ENCODE measurements at places on chromosomes 4 and X.
A peak's percentile ranks its signal among the peaks of the same experiment; 100 is the strongest.

DNA sequence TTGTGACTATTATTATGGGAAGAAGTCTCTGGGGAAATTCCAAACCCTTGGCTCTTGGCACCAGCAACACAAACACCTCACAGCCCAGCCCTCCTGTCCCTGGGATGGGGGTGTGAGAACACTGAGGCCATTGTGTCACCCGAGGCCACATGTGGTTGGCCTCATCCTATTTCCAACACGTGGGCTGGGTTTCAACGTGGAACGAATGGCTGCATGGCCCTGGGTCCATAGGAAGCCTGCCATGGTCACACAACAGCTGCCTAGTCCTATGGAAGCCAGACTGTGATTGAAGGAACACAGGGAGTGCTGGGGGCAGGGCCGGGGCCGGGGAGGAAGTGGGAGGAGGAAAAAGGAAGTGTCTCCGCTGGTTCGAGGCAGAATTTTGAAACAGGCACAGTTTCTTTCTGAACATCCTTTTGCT, 10.0 kb downstream of the CLCN4 start:
- DNase-seq, result no peak

DNA sequence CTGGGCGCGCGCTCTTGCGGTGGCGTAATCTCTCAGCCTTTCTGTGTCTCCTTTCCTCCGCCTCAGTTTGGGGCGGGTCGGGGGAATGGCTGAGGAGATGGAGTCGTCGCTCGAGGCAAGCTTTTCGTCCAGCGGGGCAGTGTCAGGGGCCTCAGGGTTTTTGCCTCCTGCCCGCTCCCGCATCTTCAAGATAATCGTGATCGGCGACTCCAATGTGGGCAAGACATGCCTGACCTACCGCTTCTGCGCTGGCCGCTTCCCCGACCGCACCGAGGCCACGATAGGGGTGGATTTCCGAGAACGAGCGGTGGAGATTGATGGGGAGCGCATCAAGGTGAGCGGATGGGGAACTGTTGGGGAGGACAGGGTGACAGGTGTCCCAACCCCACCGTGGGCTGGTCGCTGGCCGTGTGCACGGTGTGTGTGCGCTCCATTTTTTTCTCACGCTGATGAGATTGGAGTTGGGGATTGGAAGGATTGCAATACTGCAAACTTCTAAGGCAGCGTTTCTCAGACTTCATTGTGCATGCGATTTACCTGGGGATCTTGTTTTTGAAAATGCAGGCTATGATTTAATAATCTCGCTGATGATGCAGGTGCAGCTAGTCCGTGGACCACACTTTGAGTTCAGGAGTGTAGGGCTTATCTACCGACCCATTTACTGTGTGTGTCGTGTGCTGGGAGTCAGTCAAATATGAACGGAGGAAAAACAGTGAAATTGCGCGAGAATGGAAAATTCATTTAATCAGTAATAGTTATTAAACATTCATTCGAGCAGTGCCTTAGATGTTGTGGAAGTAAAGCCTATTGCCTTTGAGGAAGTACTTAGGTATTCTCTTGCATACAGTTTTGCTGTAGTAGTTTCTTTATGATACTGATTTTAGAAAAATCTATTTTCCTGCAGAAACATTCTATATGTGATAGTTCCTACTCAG, at the start of gene RAB33B:
RAB33B (plus strand) TSS at position 11 of the 935 bp plus-strand sequence; CDS start at position 86, 75 bp downstream.
- DNase-seq, result no peak

DNA sequence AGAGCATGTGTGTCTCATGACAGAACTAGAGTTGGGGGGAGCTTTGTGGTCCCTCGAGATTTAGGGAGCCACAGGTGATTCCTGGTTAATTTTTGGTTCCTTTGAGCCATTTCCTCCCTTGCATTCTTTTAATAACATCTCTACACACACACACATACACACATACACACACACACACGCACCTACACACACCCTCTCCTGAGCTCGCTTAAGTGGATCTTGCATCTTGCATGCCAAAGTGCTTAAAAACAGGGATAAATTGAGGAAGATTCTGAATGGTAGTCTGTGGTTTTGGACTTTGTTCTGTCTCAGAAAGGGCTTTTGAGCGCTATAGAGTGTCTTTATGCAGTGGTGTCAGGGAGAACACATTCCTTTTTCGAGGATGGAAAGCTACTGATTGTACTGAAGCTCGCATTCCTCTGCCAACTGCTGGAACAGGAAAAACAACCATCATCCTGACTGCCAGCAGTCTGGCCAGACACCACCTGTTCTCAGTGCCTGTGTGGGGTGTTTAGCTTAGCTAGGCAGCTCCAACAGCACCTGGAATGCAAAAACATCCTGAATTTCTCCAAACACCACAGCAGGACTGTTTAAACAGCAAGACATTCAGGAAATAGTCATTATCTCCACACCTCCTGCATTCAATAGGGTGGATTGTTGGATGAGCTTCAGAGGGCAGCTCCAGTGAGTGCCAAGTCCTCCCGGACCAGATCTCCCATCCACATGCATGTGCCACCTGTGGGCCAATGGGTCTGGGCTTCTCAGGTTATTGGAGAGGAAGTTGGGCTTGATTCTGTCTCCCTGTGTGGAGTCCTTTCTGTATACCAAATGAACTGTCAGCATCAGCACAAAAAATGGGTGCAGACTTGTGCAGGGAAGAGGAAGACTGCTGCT, 21.9 kb upstream of the IGFBP7 start:
- DNase-seq, result no peak

- DNase-seq, result no peak
Measured at GRCh38 chr4:1026115-1026514, 14.7 kb downstream of the FGFRL1 start.

- DNase-seq, result no peak
Measured at GRCh38 chr4:40515398-40516293, 114.0 kb downstream of the RBM47 start.

DNA sequence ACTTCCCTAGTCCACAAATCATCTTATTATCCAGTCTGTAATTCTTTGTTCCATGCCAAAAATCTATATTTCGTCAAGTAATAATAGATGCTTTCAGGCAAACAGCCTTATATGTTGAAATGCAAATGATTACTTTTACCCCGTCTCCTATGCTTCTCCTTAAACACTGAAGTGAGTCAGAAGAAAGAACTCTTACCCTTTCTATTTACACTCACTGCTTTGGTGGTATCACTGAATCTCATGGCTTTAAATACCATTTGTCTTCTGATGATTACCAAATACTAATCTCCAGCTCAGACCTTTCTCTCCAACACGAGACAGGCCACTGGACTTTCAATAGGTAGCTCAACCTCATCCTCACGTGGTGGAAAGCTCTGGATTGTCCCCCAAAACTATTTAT, 558.1 kb downstream of the IL1RAPL1 start:
- no peak for DNase-seq

DNA sequence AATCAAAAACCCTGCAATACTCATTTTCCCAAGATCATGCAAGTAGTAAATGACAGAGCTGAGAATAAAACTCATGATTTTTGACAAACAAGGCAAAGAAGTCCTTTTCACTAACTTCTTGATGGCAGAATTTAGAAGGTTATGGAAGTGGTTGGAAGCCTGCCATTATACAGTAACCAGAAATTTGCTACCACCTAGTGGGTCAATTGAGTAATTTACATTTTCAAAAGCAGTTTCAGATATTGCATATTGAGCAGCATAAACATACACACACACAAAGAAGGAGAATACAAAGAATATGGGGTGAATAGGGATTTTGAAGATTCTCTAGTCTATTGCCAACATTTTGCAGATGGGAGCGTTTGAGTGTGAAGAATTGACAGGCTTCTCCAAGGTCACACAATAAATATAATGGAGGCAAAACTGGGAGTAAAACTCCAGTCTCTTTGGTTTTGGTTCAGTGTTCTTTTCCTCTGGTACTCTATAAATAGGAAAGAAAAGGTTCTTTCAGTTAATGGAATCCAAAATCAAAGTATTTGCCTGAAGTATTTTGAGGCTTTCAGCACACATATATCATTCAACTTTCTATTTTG, 70.2 kb downstream of the GC start:
- peak; percentile 10 for DNase-seq

DNA sequence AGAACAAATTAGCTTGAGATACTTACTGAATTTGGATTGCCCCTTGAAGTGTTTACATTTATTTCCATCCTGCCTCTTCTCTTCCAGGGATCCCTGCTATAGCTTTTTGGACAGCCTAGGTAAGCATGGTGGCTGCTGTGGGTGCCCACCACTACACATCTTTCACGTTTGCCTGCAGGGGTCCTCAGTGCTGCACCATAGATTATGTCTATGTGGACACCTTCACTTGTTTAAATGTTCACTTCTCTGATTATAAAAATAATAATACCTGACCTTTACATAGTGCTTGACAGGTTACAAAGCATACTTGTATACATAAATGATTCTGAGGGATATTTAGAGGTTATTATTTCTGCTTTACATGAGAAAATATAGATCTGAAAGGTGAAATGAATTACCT, 67.9 kb upstream of the SLC4A4 start:
- no peak for DNase-seq

DNA sequence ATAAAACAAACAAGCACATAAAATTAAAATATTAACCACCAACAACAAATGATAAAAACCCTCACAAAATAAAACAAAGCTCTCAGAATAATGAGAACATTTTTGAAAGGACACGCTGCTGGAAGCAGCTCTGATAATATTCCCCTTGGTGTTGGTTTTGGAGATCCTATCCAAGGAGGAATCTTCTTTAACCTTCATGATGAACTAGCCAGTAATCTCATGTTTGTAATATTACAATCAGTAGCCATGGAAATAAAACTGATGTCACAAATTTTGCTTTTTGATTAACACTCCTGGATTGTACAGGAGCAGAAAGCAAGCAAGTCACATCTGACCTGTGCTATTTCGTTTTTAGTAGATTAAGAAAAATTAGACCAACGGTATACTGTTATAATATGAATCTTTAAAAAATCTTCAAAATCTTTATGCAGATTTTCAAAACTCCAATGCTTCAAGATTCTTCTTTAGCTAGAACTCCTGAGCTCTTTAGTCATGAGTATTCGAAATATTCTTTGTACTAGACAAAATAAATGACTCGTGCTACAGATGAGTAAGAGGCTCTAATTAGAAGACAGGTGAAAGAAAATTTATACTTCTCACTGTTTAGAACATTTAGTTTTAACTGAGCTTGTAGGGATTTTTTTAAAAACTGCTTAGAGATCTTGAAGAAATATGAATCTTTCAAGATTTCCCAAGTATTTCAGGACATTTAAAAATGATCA, 154.1 kb downstream of the RASL11B start:
- no peak for DNase-seq

- DNase-seq, result no peak
Measured at GRCh38 chr4:54902271-54902670, 223.1 kb downstream of the KDR start.

GRCh38 chrX:1542994-1543725, 6.2 kb upstream of the P2RY8 start:
- no peak for DNase-seq

DNA sequence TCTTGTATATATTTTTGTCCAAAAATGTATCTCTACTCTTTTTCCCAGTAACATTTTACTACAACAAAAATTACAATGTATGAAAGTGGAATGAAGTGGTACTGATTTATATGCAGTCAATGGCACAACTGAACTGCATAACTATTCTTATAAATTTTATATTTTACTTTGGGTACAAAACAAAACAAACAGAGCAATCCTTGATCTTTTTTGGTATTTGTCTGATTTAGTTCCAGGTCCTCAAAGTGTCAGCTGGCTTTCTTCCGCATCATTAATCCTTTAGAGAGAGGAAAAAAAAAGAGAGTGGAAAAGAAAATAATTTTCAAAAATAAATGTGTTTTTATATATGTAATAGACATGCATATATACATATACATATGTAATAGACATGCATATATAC, 252.4 kb upstream of the SLIT2 start:
- DNase-seq, result no peak

- DNase-seq, result peak; percentile 36
Measured at GRCh38 chrX:33211356-33212260, at the start of gene DMD. Gene DMD, minus strand, starts transcription at chrX:33211549. Its CDS starts 237 bp downstream, at chrX:33211312.

GRCh38 chrX:45714866-45715265, 514.2 kb upstream of the DIPK2B start:
- no peak for DNase-seq

- no peak for DNase-seq
Measured at GRCh38 chrX:40157228-40158035, 59.7 kb upstream of the BCOR start.

- DNase-seq, result no peak
Measured at GRCh38 chr4:159224408-159224807, 121.5 kb downstream of the RAPGEF2 start.

DNA sequence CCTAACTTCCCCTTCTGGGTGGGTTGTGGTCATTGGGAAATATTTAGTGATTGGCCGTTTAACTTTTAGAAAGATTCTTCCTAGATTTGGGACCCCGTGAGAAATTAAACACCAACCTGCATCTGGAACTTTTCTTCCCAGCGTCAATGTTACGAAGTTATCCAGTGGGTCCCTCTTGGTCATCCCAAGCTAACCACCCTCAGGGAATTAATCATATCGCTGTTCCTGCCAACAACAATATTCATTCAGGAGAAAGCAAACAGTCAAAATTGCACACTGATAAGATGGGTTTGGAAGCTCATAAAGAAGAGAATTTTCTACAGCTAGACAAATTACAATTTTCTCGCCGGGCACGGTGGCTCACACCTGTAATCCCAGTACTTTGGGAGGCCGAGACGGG, 121.2 kb upstream of the STX18 start:
- DNase-seq, result no peak

DNA sequence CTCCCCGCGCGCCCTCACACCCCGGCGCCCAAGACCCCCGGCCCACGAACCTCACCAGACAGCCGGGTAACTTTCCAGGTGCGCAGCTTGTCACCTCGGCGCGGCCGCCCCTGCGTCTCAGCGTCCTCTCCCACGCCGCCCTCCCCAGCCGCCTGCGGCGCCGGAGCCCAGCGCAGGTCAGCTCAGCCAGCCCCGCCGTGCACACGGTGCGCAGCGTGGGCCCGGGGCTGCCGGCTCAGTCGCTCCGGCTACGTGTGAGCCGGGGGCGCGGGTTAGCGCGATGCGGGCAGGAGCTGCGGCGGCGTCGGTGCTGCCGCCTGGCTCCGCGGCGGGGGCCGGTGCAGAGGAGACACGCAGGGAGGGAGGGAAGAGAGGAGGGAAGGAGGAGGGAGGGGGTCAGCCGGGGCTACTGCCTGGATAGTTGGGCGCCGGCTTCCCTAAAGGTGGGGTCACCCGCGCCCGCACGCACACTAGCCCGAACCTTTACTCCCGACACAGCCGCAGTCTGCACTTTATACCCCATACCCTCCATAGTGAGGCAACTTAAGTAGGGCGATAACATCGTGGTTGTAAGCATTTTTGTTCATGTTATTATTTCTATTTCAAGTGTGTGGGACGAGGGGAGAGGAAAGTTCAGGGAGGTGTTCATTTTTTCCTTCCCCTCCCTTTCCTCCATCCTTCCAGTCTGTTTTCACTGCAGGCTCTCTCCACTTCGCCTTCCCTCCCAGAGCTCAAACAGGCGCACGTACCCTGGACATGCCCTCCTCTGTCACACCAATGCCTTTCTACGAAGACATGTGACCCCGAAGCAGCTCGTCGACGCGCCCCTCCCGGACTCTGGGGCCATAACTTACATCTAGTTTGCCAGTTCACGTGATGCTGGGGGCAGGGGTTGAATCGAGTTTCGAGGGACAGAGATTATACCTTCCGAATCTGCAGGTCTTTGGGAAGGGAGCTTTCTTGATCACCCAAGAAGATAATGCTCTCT, at the start of gene PRKG2:
PRKG2 (minus strand) TSS at position 342 of the 988 bp plus-strand sequence. CDS start 10,175 bp downstream, outside the sequence.
- no peak for DNase-seq
